ENCODE measurements at places on chromosomes 16 and 17. TPM values are rescaled to one million over a fixed set of nuclear protein-coding genes. Genes with fewer than 3 reads are reported as not detected.

DNA sequence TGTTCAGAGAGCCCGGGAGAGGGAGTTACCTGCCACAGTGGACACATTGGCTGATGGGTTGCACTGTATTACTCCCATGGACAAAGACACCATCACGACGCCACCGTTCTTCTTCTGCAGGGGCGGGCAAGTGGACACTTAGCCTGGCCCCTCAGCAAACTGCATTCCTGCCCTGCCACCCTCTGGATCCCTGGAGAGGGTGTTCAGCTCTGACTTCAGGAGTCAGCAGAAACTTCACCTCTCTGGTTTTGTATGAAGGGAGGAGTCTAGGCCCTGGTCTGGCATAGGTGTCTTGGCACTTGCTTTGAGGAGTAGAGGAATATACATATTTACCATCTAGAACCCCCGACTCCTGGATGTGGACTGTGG, 9.3 kb downstream of the DPEP2 start:
- no peak for DNase-seq

DNA sequence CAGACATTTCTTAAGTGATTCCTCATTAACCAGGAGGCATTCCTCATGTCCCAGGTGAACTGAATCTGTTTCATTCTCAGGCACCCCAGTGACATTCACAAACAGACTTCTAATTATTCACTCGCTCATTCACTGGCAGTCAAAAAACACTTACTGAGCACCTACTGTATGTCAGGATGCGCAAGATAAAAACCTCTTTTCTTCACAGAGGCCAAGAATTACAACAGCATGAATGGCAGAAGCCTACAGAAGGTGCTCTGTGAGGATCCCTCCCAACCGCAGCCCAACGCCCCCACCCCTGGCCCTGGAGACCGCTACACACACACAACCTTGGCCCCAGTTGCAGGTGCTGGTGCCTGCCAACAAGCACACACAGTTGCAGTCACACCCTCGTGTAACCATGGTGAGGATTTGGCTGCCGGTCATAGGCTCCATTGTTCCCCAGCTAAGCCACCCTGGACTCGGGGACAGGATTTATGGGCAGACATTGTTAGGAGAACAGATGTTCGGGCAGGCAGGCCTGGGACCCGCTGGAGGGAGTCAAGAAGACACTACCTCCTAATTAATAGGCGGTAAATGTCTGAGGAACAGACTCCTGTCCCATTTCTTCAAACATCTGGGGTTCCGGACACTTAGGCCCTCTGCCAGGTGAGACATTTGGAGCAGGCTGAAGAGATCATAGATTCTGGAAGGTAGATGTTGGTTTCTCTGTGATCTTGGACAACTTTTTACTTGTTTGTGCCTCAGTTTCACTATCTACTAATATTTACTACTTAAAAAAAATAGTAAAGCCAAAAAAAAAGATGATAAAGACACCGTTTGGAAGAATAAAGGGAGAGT, 43.2 kb downstream of the CUEDC1 start:
- DNase-seq = no peak

DNA sequence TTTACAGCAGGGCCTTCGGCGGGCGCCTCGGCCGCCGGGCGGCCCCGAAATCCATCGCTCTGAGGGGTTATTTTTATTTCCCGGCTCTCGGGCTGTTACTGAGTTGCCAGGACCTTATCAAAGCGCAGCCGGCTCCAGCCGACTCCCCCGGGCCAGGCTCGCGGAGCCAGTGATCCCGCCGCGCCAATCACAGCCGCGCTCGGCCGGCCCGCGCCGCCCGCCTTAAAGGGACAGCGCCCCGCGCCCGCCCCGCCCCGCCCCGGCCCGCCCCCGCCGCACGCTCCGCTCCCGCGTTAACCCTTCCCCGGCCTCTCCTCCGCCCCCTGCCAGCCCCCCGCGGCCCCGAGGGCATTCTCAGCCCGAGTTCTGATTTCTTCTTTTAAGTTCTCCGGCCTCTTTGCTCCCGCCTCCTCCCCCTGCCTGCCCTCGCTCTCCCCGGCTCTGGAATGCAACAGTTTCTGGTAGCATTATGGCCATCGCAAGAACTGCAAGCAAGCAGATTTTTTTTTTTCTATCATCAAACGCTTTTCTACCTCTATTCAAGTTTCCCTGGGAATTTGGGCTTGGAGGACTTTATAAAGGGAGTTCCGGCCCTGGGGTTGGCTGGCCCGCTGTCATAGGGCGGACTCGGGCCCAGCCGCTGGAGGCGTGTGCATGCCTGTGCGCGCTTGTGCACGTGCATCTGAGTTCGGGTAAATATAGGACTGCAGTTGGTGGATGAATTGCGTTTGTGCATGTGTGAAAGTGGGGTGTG, at the start of gene AXIN2:
AXIN2 (minus strand) TSS at position 197 of the 754 bp plus-strand sequence. CDS start 3,028 bp downstream, outside the sequence.
- no peak for DNase-seq

- DNase-seq = no peak
Observed at GRCh38 chr17:63805591-63805990, 21.6 kb upstream of the PSMC5 start.

DNA sequence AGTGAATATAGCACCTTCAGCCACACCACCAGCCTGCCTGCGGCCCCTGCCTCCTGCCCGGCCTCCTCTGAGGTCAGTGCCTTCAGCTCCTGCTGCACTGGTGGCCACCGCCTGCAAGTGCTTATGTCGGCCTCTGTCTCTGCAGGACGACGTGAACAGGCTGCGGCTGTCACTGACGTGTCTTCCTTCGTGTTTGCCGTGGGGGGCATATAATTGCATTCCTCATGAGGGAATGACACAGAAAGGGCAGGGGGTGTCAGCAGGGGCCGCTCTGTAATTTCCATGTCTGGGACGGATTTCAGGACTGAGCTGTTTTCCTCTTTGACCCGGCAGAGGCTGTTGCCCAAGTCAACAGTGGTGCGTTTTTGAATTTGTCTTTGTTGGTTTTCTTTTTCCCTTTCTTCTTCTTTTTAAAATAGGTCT, 28.5 kb downstream of the CMIP start:
- no peak for DNase-seq

DNA sequence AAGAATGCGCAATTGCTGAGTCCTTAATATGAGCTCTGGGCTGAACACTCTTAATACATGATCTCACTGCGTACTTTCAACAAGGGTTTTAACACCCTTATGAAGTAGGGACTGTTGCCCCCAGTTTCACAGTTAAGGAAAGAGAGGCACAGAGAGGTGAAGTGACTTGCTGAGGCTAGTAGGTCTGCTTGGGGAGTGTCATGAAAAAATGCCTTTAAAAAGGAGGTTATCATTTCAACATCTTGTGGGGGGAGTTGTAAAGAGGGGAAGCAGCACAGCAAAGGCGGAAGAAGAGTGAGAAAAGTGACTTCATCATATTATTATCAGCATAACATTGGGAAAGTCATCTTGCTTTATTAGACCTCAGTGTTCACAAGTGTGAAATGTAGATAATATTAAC, 2.1 kb downstream of the CCL4L2 start:
- no peak for DNase-seq

DNA sequence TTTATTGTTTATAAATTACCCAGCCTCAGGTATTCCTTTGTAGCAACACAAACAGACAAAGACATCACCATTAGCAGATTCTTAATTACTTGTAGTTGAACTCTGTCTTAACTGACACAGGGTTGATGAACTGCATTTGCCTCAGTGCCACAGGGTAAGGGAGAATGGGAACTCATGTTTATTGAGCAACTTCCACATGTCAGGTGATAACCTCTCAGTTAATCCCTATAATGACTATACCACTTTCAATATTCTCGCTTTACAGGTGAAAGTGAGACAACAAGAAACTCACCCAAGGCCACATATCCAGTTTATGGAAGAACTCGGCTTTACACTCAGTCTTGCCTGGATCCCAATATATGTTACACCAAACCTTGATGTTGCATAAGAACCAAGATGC, 8.6 kb downstream of the PDILT start:
- no peak for DNase-seq

DNA sequence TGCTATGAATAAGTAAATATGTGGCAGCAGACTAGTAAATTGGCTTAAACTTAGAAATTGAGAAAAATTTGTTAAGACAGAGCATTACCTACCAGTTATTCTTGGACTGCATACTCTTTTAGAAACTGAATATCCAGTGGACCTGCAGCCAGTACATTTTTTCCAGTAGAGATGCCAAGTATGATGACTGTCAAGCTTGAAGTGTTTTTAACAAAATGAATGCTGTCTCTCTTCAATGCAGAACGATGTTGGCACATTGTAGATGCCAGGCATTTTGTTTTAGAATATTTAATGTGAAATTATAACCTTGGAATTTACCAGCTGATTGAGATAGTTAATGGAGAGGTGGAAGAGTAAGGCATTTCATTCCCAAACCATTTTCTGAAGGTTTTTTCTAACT, 52.5 kb downstream of the NFAT5 start:
- no peak for DNase-seq

The CD300H gene
- total RNA-seq = not detected

The DPEP2 gene
- total RNA-seq = 2.7 TPM

The KRTAP4-9 gene
- not detected for total RNA-seq

The SULT1A1 gene
- total RNA-seq = 1.2 TPM

The C17orf78 gene
- not detected for total RNA-seq

The KRTAP4-6 gene
- total RNA-seq = not detected

The CLEC3A gene
- total RNA-seq = not detected

The CCDC200 gene
- total RNA-seq = not detected

The CHST5 gene
- total RNA-seq = 0.19 TPM

The RNF222 gene
- not detected for total RNA-seq

The TRAPPC1 gene
- total RNA-seq = 173 TPM
